GM04504 (cell line): ENCODE measurements at places on chromosomes 5 and 9.
A peak's percentile ranks its signal among the peaks of the same experiment; 100 is the strongest.

- DNase-seq: no peak
Observed at GRCh38 chr9:14466429-14466818, 152.5 kb upstream of the NFIB start.

- DNase-seq: peak; percentile 19
Observed at GRCh38 chr9:74940600-74940999, 12.1 kb downstream of the C9orf40 start.

- no peak for DNase-seq
Observed at GRCh38 chr5:144236499-144236898, 65.8 kb downstream of the KCTD16 start.

GRCh38 chr5:135145985-135146384, 112.0 kb upstream of the PITX1 start:
- no peak for DNase-seq

DNA sequence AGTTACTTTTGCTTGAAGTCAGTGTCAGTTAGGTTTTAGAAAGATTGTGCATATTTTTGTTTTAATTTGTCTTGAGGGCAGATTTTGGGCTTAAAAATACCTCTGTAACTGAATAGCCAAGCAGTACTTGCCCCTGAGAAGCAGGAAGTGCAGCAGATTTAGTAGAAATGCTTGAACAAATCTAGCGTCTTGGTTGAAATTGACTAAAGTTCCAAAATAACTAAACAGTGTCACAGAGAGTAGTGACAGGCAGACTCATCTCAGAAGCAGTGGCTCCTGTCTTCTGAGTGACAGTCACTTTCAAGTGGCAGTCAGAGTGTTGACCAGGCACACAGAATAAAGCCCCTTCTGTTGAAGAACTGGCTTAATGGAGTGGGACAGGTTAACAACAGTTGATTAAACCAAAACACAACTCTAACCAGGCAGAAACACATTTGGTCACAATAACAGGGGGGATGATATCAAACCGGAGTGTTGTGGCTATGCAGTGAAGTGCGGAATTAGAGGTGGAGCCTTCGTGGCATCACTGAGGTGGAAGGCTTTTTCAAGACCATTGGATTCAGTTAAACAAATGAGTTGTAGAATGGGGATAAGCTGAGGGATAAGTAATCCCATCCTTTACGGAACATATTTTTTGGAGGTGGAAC, 29.1 kb downstream of the TRIO start:
- DNase-seq: no peak

GRCh38 chr9:571066-571465, 270.4 kb upstream of the DMRT1 start:
- no peak for DNase-seq

- no peak for DNase-seq
Observed at GRCh38 chr5:122175852-122176251, 46.5 kb downstream of the ZNF474 start.

DNA sequence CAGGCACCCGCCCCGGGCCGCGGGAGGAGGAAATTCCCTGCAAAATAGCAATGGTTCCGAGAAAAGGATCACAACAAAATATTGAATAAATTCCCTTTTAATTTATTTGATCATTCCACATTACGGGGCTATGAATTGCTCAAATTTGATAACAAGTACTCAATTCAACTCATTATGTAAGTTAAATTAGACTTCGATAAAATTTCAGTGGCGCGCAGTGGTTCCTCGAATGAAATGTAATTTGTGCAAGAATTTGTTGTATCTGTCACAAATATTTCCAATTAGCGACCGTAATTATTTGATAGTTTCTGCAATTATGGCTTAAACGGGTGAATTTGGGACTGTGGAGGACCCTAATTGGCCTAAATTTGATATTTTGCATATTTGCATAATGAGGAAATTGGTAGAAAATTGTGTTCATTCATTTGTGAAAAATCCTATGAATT, 76.0 kb upstream of the TBCA start:
- no peak for DNase-seq

DNA sequence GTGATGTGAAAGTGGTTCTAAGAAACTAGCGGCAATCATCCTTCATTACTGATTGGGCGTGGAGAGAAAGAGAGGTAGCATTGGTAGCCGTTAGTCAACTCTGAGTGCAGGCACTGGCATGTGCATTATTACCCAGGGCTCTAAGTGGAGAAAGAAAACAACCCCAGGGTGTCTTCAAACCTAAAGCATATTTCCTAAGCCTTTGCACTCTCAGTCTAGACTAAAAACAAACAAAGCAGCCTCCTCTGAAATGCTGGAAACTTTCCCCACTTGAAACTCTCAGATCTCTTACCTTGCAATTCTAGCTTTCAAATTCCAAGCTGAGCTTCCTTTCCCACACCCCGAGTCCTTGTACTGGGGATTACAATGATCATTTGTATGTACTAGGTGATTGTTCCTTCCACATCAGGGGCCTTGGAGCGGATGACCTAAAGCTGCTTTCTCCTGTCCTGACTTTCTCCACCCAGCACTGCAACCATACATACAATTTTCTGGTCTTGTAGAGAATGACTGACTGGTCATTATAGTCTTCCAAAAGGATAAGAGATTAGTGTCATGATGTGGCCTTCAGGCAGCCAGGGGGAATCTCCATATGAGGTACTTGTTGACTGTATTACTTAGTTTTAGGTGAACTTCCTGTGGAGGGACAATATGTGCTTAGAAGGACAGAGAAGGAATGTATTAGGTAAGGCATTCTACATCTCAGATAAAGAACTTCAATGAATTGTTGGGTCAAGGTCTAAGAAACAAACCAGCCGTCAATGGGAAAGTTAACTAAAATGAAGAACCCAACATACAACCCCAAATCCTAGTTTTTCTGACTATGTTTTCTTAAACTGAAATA, 98.3 kb upstream of the CDKN2B start:
- DNase-seq: no peak

DNA sequence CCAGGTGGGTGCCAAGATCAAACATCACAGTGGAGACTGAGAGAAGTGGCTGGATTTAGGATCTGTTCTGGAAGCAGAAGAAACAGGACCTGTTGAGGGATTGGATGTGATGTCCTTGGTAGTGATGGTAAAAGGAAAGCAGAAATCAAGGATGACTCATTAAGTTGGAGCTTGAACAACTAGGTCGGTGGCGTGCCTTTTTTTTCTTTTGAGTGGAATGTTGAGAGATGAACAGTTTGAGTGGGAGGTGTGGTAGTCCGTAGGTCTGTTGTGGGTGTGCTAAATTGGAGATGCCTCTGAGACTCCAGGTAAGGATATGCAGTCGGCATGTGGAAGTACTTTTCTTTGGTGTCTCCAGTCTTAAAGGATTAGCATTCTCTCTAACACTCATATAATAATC, 92.1 kb upstream of the IL12B start:
- no peak for DNase-seq

- DNase-seq: no peak
Observed at GRCh38 chr5:151198861-151199260, 25.0 kb downstream of the CCDC69 start.

GRCh38 chr9:96615411-96615810, 4.2 kb downstream of the CDC14B start:
- DNase-seq: no peak
